Epithelial cell of umbilical artery (primary cell): ENCODE measurements at places on chromosomes 13 and 19. TPM values are rescaled to one million over a fixed set of nuclear protein-coding genes. Genes with fewer than 3 reads are reported as not detected.

PLIN4 gene
- total RNA-seq: under 0.01 TPM in 1 of 2 replicates, not detected in the other

TMEM238 gene
- total RNA-seq: 0.65 TPM in 1 of 2 replicates, not detected in the other

HSH2D gene
- 0.30 TPM in 1 of 2 replicates, not detected in the other for total RNA-seq

PDE4C gene
- total RNA-seq: 0.15 TPM in 1 of 2 replicates, not detected in the other

CYP4F11 gene
- total RNA-seq: not detected in 2 replicates

YJU2 gene
- total RNA-seq: 21.4 and 26.0 TPM in 2 replicates
